LHCN-M2 (cell line): ENCODE measurements at places on chromosomes 4 and X.

DNA sequence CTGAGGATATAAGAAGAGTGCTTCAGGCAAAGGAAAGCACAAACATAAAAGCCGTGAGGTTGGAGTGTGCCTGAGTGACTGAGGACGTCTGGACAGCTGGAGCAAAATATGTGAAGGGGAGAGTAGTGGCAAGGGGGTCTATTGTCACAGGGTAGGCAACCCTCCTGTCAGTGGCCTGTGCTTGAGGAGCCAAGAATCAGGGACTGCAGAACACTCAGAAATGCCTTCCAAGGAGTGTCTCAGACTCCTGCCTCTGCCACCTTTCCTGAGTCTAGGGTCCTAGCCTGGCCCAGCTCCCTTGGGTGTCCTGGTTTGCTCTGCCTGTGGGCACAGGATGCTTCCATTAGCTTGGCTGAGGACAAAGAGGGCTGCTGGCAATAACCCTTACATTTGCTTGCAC, 152.5 kb upstream of the PJA1 start:
- DNase-seq: no peak

GRCh38 chrX:42597481-42597880, 180.5 kb downstream of the PPP1R2C start:
- no peak for DNase-seq

- DNase-seq: no peak
These were observed 1048.2 kb downstream of the TECRL start for GRCh38 chr4:63361066-63361465.

DNA sequence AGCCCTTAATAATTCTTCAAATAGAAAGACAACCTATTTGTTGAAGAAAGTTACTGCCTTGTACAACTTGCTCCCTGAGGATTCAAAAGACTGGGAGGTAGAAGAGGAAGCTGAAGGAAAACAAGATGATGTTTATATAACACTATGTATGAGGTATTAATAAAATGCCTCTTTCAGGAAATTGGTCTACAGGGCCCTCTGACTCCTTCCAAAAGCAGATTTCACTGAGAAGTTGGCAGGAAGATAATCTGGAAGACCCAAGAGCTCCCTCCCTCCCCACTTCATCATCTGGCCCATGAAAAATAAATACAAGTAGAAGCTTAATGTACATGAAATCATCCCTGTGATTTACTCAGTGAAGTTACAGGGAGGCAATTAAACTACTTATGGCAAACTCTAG, 107.5 kb upstream of the MAGEC2 start:
- DNase-seq: no peak

DNA sequence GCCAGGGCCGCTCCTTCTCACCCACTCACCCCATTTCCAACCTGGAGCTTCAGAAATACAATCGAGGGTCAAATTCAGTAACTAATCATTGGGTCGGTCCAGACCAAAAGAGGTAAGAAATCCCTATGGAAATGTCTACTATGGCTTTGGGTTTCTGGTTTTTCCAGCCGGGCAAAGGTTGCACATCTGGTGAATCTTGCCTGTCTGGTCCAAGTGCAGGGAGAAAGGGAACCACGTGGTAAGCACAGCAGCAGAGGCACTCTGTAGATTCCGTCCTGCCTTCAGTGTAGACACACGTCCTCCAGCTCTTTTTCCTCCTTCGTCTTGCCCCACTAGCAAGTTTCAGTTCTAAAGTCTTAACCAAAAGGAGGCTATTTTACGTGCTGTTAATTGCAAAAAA, 218.0 kb upstream of the JADE1 start:
- no peak for DNase-seq

DNA sequence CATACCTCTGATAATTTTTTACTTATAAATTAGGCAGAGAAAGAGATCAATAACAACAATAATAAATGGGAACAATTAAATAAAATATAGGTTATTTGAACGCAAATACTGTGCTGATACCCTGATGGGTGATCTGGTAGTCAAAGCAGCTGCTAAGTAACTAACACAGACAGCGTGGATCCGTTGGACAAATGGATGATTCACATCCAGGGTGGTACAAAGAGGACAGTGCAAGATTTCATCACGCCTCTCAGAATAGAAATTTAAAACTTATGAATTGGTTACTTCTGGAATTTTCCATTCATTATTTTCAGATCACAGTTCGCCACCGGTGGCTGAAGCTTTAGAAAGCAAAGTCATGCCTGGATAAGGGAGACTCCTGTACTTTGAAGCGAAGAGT, 1066.0 kb upstream of the ADGRL3 start:
- peak; percentile 0 for DNase-seq

DNA sequence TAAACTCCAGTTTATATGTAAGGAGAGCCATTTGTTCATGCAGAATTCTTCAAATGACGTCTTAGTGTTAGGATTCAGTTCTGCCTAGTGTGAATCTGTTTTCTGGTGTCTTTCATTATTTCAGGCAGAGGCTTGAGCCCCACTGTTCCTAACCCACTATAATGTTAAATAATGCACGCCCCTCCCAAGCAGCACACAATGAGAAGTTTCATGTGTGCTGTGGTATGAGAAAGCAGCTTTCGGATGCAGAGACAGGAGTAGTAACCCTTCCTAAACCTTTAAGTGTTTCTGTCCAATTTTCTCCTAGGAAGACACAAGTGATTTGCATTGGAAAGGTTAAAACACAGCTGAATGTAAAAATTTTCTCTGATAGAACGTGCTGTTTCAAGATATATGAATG, 54.5 kb downstream of the TRIM2 start:
- no peak for DNase-seq

DNA sequence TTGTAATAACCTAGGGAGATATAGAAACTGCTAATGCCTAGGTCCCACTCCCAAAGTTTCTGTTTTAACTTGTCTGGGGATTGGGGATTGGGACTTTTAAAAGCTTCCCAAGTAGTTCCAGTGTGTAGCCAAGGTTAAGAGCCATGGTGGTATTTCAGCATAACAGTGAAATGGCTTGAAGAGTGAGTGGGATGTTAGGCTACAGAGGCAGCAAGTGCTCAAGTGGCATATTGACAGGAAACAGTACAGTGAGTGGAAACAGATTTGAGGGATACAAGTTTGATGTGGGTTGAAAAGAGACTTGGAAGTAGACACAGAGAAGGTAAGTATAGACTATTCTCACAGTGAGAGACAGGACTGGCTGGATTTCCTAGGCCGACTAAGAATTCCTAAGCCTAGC, 217.6 kb upstream of the CNKSR2 start:
- DNase-seq: no peak

- peak; percentile 1 for DNase-seq
These were observed 1537.0 kb downstream of the C4orf33 start for GRCh38 chr4:130632731-130633604.

DNA sequence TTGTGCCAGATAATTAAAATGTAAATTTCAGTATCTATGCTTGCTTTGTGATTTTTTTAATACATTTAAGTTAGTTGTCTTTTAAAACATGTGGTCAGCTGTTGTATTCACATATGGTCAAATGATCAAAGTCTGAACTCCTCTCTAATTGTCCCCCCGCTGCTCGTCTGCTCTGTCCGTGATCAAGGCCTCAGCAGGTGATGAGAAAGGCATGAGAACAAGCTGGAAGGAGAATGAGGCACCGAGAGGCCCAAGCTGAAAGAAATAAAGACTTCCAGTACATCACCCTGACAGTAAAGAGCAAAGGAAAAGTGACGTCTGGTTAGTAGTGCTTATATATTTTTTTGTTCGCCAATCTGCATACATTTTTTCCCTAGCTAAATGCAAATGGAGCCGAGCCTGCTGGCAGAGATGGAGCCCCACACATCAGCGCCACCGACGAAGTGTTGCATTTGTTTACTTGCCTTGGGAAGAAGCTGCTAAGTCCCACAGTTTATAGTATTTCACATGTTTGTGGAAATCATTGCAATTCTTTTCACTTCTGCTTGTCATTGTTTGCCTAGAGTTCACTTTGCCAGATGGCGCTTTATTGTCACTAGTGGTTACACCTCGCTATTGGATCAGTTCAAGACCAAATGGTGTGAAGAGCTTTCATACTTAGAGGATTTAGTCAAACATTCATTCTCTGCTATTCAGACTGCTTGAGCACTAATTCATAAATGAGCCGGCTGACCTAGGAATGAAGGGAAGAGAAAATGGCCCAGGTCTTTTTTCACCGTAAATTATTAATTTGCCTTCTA, 181.5 kb downstream of the ZIC3 start:
- DNase-seq: no peak
